ENCODE measurements at places on chromosomes 1 and 21.

DNA sequence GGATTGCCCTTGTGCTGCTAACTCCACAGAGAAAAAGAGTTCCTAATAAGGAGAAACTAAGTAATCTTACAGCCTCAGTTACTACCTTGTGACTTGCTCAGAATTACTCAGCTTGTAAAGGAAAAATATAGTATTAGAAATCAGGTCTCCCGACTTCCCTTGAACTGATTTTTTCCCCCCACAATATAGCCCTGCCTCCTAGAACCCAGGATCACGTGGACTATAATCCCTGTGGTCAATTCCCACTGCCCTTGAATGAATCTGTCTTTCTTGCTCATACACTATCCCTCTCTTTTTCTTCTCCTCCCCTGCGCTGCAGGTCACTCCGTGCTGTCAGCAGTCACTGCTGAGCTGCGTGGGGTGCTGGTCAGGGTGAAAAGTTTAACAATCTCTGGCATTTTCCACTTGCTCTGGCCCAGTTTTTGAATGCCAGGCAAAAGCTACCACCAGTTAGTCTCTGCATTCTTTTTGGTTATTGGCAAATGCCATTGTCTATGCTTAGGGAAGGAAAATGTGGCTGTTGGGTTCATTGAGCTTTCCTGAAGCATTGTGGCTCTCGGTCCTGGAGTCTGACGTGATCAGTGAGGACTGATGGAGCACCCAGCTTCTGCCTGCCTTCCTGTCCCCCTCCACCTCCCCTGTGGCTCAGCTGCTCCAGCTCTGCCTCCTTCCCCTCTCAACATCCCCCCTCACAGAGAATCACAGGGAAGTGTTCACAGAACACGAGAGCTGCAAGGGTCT, 1.9 kb upstream of the MYOC start:
- DNase-seq = no peak

DNA sequence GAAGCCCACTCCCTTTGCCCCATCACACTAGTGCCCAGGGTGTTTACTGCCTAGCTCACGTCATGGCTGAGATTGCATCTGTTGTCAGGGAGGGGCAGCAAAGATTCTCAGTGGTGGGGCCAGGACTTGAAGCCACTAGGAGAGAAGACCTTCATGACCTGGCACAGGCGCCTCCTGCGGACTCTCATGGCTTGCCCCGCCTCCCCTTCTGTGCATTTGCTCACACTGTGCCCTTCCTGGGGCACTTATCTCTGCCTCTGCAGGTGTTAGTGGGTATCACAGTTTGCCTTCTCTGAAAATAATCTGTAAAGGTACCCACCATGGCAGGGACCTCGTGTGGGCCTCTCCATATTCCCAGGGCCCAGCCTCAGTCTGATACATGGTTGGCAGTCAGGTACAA, 20.1 kb downstream of the PTPRU start:
- no peak for DNase-seq

DNA sequence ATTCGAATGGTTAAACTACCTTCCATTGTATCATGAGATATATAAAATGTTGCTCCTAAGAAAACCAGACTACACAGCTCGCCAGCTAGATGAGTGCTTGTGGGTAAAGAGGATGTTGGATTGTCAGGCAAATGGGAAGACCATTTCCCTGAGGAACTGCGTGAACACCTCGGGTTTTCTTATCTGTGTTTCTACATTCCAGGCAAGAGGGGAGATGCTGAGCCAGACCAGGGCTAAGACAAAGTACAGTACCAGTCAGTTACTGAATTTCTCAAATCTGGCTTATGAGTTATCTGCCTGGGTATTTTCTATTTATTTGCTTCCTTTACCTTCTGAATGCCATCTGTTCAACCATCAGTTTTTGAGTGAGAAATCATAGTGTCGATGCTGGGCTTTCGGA, 170.8 kb downstream of the PLA2G4A start:
- DNase-seq = no peak

DNA sequence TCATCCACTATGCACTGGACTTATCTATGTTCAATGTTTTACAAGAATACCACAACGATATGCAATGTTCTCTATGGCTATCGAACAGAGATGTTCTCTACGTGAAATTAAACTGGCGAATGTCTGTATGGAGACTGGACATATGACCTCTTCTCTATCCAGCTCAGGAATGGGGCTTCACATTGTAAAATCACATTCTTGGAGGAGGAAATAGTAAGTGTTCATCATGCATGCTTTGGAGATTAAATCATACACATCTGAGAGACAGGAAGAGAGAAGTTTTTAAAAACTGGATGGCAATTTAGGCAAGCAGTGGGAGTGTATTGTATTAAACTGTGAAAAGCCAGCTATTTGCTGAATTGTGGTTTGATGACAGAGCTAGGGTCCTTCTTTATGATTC, 47.9 kb upstream of the RGL1 start:
- peak; percentile 42 for DNase-seq

- no peak for DNase-seq
These were observed 45.1 kb upstream of the TRAPPC10 start for GRCh38 chr21:43966946-43967512.

DNA sequence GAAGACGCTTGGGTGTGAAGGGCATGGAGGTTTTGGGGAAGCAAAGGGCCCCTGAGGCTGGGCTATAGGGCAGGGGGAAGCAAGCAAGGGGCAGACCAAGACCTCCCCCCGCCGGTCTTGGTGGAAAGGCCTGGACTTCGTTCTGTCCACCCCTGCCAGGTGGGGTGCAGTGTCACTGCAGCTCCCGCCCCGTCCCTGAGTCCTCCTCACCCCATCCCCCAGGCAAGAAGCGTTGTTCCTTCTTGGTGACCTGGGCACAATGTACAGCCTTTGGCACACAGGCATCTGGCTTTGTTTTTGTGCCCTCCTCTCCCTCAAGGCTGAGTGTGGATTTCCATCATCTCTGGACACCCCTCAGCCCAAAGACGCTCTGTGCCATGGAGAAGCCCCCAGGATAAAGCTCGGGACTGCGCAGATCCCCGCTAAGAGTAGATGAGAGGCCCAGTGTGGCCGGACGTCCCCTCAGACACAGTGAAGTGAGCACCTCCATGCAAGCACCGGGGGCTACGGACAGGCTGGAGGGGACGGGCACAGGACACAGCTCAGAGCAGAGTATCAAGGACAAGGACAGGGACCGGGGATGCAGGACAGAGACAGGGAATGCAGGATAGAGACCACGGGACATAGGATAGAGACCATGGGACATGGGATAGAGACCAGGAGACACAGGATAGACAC, 89.4 kb upstream of the ACTRT2 start:
- no peak for DNase-seq

DNA sequence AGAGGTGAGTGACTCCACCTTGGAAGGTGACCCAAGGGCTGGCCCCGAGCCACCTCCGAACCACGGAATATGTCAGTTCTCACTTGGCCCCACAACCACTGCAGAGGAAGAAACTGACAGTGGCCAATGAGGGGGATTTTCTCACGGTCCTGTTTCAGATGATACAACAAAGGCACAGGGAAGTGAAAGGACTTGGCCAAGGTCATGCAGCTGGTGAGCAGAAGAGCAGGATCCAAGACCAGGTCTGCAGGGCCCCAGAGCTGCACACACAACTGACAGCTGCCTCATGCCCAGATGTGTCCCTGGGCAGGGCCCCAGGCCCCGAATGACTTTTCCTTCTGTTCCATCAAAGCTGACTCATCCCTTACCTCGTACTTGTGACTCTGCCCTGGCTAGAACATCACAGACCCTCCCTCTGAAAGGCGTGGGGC, 25.8 kb upstream of the EVA1B start:
- no peak for DNase-seq

- DNase-seq = no peak
These were observed 24.8 kb downstream of the TGFB2 start for GRCh38 chr1:218369688-218370511.

DNA sequence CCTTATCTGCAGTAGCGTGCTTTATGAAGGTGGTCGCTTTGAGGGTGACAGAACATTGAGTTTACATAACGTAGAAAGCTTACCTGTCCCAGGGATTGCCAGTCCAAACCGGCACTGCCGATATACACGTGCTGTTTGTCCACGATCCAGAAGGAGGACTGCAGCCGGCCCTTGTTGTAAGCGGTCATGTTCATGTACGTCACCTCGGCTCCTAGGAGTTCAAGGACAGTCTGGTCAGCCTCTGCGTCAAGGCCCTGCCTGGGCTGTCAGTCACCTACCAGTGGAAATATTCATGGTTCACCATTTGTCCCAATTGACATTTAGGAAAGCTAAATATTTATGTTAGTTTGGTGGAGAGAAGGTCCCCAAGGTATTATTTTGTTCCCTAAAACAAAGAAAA, 221.0 kb upstream of the MAP1LC3C start:
- DNase-seq = no peak

DNA sequence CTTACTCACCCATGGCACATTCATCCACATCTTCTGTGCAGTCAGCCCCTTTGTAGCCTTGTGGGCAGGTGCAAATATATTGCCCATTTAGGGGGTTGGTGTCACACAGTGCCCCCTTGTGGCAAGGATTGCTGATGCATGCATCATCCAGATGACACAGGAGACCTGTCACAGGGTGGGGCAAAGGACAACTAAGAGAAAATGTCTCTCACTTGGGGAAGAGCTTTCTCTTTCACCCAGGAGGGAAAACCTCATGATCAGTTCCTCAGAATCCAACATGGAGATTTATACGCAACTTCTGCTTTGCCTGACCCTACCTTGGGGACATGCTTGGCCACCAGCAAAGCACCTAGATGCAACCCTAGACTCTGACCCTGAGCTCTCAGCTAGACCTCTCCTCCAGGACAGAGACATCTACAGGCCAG, 71.8 kb upstream of the ADAM30 start:
- DNase-seq = no peak

GRCh38 chr1:168079761-168080160, 57.0 kb downstream of the GPR161 start:
- no peak for DNase-seq

- no peak for DNase-seq
These were observed 52.7 kb upstream of the WASF2 start for GRCh38 chr1:27542463-27543273.
